Activated T-cell treated with anti-CD3 and anti-CD28 coated beads for 24 hours (primary cell): ENCODE measurements at places on chromosomes 5 and 9.

DNA sequence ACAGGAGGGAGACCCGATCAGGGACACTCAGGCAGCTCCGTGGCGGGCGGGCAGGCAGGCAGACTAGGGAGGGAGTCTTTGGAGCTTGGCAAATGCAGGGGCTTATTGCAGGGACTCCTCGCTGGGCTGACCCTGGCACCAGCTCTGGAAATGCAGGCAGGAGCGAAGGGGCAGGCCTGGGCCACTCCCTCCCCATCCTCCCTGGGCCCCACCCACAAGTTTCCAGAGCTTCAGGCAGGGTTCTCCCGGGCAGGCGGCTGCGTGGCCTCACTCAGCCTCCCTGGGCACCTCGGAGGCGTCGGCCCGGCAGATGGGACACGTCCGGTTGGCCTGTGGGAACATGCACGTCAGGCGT is 8.5 kb downstream of the RNF44 start:
- DNase-seq: no peak

- no peak for DNase-seq
Observed at GRCh38 chr9:73121375-73121935, 30.2 kb upstream of the ANXA1 start.

GRCh38 chr5:72938206-72938605 is 17.6 kb upstream of the FCHO2 start:
- DNase-seq: no peak

DNA sequence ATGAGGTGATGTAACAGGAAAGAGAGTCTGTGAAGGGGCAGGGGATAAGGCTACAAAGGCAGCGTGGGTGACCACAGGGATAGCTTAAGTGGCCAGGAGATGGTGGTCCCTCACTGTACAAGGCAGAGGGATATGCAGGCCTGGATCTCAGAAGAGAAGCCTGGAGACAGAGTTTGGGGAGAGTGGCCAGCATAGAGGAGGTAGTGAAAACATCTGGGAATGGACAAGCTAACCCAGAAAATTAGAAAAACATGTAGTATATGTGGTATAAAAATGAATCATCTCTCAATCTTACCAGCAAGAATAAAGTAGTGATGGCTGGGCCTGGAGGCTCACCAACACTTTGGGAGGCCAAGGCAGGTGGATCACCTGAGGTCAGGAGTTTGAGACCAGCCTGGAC is 349.2 kb upstream of the KLF4 start:
- no peak for DNase-seq

- DNase-seq: no peak
Observed at GRCh38 chr5:150763023-150763769, 4.4 kb upstream of the DCTN4 start.

- no peak for DNase-seq
Observed at GRCh38 chr5:65085516-65085850, 316.8 kb downstream of the CWC27 start.
